ENCODE measurements at places on chromosomes 6 and 20.

GRCh38 chr20:10916312-10916711, 242.5 kb upstream of the JAG1 start:
- no peak for DNase-seq

DNA sequence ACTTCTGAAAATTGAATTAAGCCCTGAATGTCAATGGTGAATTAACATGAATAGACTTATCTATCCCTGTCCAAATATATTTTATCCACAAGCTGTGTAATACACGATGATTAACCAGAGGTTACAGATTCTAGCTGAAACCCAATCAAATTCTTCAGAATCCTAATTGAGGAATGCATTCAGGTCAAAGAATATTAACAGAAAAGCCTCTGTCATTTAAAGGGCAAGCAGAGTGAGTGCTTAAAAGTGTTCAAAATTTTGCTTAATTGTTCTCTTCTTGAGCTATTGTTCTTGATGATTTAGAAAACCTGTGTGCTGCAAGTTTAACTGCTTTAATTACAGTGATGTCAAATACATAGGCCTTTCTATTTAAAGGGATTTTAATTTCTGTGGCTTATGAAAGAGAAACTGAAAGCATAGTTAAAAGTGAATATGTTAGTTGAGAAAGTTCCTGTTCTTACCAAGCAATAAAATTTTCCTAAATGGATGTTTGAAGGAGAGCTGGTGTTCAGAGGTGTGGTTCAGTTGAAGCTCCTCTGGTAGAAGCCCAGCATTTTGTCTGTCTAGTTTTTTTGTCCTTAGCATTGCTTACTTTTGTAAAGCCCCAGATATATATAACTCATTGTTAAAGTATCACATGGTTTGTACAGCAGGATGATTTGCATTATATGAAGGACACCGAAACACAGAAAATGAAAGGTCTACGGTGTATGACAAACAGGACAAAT, 466.3 kb upstream of the PLCB4 start:
- DNase-seq: no peak

- no peak for DNase-seq
Measured at GRCh38 chr6:40112350-40112749, 178.1 kb upstream of the MOCS1 start.

DNA sequence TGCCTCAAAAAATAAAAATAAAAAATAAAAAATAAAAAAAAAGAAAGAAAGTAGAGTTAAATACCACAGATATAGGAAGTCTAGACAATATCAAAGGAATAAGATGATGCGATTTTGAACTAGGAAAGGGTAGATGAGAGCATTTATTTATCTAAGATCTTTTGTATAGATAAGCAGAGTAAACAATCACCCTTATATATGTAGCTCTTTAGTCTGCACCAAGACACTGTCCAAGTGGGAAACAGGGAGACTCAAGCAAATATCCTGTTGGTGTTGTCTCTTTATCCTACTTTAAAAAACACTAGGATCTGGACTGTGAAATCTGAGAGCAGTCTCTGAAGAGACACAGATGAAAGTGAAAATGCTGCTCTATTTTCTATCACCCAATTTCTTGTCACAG, 587.0 kb upstream of the FLRT3 start:
- DNase-seq: no peak

- DNase-seq: no peak
Measured at GRCh38 chr20:8242827-8243724, 111.0 kb downstream of the PLCB1 start.

DNA sequence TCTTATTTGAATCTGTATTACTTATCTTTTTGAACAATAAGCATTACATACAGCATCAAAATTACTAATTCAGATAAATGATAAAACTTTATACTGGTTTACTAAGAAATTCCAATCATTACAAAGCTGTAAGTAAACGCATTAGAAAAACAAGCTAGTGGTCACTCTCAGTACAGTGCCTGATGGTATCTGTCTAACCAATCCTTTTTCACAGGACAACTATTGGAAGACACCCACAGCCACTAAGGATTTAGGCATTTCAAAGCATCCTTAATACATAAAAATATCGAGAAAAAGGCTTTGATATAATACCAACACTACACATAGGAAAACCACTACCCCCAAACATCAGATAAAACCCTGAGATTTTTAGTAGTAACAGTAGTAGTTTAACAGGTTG, 2.6 kb downstream of the CD164 start:
- DNase-seq: no peak

GRCh38 chr6:114523508-114523907, 180.7 kb upstream of the HS3ST5 start:
- no peak for DNase-seq

GRCh38 chr6:636488-636887, 20.4 kb downstream of the HUS1B start:
- no peak for DNase-seq

- DNase-seq: no peak
Measured at GRCh38 chr20:60054716-60055634, 96.8 kb downstream of the CDH26 start.

DNA sequence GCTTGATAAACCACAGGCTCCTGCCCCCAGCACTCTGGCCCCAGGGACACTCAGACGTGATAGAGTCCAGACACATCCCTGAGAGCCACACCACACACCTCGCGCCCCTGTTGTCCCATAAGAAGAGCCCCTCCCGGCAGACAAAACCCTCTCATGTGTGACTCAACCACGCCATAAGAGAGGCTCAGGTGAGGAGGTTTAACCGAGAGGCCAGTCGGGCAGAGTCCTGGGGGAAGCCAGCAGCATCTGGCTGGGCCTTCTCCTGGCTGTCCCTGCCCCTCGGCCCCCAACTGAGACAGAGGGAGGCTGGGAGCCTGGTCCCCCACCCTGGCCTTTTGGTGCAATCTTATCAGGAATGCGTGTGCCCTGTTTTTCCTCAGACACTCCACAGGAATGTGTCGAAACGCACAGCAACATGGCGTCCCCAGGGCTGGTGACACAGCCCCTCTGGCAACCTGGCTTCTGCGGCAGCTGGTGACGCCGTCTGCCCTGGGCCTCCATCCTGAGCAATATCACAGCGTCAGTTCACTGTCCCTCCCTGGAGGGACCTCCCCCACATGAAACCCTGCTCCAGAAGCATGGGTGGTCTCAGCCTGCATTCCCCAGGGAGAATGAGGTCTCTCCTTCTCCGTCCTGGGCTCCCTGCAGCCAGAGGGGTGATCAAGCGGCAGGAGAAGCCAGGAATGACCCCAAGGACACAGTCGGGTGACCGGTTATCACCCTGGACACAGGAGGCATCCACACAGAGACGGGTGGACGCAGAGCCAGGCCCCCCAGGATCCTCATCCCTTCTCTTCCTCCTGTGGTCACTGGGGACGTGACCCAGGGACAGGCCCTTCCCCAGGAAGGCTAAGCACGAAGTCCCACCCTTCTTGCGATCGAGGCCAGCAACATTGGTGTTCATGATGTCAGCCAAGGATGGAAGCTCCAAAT, 156.6 kb upstream of the AFDN start:
- no peak for DNase-seq

GRCh38 chr6:6694368-6694780, 105.9 kb downstream of the LY86 start:
- no peak for DNase-seq

GRCh38 chr6:83889621-83890020, 30.1 kb downstream of the CYB5R4 start:
- DNase-seq: no peak

GRCh38 chr20:24164360-24164759, 175.8 kb upstream of the GGTLC1 start:
- DNase-seq: peak; percentile 5

GRCh38 chr6:46651006-46651405, 1.6 kb downstream of the CYP39A1 start:
- DNase-seq: no peak

DNA sequence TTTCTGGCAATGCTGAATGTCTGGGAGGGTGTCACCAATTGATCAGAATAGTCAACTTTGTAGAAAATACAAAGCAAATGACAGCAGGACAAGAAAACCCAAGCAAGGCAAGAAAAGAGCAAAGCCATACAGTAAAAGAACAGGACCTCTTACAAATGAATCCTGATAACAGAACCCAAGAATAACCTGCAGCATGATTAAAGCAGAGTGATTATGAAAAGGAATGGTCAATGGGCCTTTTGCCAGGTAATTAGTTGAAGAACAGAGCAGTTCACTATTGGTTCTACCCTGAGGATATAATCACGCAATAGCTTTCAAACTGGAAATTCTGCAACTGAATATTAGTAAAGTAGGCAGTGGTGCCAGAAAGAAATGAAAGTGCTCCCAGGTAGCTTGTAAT, 319.8 kb downstream of the FRK start:
- DNase-seq: no peak

- no peak for DNase-seq
Measured at GRCh38 chr6:149268768-149269167, 48.7 kb upstream of the TAB2 start.

DNA sequence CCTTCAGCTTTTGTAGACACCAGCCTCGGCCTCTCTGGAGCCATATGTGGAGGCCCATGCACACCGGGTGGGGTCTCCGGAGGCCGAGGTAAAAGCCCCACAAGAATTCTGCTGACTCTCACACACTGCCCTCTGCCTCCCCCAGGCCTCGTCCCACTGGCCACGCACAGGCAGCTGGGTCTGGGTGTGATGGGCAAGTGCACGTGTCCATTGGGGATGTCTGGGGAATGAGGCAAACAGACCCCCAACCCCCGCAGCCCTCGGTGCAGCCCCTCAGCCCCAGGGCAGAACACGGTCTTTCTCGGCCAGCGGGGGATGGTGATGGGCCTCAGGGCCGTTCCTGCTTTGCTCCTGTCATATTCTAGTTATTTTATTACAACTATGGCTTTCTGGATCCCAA, 44.0 kb upstream of the GATA5 start:
- DNase-seq: no peak

GRCh38 chr6:148708707-148709106, 38.1 kb upstream of the UST start:
- no peak for DNase-seq

GRCh38 chr6:68559716-68560115, 75.4 kb upstream of the ADGRB3 start:
- DNase-seq: peak; percentile 90

DNA sequence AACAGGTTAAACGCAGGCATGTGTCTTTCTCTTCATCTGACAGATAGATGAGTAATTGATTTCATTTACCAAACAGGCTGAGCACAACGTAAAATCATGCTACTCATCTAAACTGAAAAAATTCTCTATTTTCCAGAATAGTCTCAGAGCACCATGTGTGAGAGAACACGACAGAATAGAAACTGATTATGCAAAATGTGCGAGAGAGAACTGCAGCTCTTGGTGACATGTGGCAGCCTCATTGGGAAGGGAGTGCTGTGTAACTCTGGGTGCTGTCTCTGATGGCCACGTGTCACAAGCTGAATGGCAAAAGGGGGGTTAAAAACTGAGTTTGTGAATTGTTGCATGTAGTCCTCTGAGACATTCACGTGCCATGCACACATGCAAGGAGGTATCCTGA, 143.7 kb upstream of the ATXN1 start:
- DNase-seq: no peak

DNA sequence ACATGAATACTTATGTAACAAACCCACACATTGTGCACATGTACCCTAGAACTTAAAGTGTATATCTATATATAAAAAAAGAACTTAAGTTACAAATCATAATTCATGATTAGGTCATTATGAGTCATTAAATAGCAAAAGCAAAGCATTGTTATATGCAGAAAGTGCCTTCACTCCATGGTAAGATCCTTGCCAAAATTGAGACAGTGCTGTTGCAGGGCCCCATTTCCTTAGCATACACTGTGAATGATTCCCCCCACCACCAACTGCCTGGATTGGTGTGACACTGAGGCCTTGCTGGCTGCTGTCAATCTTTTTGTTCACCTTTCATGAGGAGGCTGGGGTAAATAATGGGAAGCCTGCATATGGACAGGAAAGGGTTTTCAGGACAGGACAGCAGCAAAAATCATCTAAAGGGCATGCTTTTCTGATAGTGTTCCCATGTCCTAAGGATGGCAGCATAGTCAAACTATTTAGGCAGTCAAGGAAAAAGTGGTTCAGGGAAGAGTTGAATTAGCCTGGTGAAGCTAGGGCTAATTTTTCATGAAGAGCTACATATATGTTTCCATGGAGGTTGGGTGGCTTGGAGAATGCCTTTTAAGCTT, 188.2 kb upstream of the ASCC3 start:
- DNase-seq: no peak

DNA sequence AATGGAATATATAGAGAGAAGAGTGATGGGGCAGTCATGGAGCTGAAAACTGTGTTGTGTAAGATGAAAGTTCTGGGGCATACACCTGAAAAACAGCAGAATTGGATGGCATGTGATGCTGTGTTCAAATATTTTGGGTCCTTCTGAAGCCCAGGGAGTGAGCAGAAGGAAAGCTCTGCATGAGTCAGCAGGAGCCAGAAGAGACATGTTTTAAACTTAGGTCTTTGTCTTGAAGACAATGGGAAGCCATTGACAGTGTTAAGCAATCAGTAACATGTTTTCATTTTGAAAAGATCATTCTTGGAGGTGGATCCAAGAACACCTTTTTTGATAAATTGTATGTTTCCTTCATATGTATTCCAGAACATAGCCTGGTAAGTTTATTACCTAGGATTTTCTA, 38.9 kb upstream of the MAFB start:
- DNase-seq: no peak

DNA sequence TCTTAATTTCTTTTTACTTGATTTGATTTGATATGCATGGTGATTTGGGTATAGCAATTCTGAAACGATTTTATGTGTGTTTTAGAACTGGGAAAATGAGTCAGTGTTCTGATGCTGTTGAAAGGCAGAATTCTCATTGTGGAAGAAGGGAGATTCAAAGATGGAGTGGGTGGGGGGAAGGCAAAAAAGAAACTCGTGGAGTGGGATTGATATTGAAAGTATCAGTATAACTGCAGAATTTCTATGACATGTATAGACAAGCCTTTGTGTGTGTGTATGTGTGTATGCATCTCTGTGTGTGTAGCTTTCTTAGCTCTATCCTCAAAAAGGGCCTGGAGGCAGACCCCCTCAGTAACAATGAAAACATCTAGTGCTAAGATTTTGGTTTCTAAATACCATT, 184.3 kb upstream of the OLIG3 start:
- DNase-seq: no peak

- DNase-seq: peak; percentile 73
Measured at GRCh38 chr6:167781066-167781767, 45.5 kb upstream of the AFDN start.

- no peak for DNase-seq
Measured at GRCh38 chr6:146546443-146547043, 2.9 kb downstream of the RAB32 start.

DNA sequence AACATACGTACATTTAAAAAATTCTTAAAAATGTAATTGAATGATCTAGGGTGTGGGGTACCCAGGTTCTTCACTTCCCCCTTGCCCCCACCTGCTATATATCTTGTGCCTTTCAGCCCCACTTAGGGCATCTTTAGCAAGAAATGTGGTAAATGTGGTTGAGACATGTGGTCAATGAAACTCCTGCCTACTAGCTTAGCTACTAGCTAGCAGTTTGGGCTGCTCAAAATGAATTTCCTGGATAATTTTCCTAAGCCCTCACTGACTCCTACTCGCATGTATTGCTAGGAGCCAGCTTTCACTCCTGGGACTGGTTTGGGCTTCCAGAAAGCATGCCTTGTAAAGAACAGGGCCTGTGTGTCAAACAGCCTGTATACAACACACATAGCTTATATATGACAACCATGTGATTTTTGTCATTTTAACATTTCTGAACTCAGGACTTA, 257.3 kb downstream of the ATXN1 start:
- DNase-seq: no peak

- no peak for DNase-seq
Measured at GRCh38 chr20:18852318-18852717, 38.7 kb downstream of the SCP2D1 start.

- no peak for DNase-seq
Measured at GRCh38 chr20:47727170-47727880, 58.0 kb downstream of the SULF2 start.

- no peak for DNase-seq
Measured at GRCh38 chr6:67047996-67048395, 1341.0 kb upstream of the EYS start.
